ENCODE measurements at places on chromosomes 5 and 9.

DNA sequence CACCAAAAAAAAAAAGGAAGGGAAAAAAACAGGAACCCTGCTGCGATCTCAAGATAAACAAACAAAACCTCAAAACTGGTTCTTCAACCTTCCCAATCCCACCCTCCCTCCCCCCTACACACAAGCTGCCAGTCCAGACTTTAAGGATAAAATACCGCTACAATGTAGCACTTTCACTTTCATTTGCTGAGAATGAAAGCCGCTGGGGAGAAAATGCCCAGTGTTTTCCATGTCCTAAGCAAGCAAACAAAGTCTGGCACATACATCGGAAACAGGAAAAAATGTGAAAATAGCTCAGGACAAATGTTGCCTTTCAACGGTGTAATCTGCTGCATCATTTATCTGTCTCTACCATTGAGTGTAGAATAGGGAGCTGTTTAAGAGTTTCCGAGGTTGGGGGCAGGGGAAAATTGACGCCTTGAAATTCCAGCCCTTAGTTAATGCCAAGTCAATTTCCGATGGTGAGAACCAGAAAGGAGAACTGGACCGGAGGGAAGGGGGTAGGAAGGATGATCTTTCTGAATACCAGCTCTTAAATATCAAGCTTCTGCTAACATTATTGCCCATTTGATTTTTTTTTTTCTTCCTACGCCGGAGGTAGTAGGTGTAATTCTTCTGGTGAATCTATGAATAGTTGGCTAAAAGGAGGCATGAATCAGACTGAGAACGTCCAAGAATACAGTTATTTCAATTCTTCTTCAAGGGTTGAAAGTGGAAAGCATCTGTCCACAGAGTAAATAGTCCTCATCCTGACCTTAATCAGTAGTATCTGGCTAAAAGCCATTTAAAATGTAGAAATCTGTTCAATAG lies 1.2 kb upstream of the ADAMTS6 start:
- peak; percentile 19 for DNase-seq

GRCh38 chr9:128637656-128638055 lies 19.0 kb downstream of the DYNC2I2 start:
- DNase-seq: no peak

- DNase-seq: peak; percentile 60
Observed at GRCh38 chr5:158406884-158407823, 548.2 kb upstream of the CLINT1 start.

DNA sequence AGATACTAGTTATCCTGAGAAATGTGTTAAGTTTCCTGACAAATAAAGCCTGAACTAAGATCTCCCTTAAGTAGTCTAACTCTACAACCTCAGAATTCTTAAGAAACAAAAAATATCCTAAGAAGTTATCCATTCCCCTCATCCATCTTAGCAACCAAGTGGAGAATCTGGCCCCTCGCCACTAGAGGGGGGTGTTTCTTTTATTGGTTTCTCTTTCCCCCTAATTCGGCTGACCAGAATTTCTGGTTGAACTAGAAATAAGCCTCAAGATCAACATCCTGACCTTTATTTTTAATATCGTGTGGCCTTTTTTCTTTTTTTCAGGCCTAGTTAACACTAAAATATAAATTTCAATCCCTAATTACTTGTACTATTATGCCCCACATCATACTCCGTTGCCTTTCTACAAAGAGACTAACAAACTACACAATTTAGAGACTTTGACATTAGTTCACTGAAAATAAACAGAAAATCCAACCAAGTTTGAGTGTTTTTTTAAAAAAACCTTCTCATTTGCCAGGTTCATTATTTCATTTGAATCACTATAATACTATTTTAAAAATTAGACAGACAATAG lies 14.3 kb upstream of the NR4A3 start:
- DNase-seq: peak; percentile 70

GRCh38 chr5:9500625-9501024 lies 45.2 kb downstream of the SEMA5A start:
- DNase-seq: no peak

- DNase-seq: no peak
Observed at GRCh38 chr5:72480841-72481240, 26.4 kb downstream of the ZNF366 start.

- DNase-seq: no peak
Observed at GRCh38 chr9:117858561-117858960, 154.4 kb downstream of the TLR4 start.

GRCh38 chr5:131634666-131634995 lies 398 bp downstream of the RAPGEF6 start:
- DNase-seq: peak; percentile 72

GRCh38 chr9:438961-439768 lies 224.5 kb downstream of the DOCK8 start:
- DNase-seq: no peak

GRCh38 chr5:14439087-14439871 lies 142.3 kb upstream of the OTULINL start:
- DNase-seq: no peak

GRCh38 chr5:1405539-1406530 lies 39.4 kb downstream of the SLC6A3 start:
- no peak for DNase-seq

GRCh38 chr9:89821081-89821480 lies 216.3 kb downstream of the GADD45G start:
- no peak for DNase-seq

DNA sequence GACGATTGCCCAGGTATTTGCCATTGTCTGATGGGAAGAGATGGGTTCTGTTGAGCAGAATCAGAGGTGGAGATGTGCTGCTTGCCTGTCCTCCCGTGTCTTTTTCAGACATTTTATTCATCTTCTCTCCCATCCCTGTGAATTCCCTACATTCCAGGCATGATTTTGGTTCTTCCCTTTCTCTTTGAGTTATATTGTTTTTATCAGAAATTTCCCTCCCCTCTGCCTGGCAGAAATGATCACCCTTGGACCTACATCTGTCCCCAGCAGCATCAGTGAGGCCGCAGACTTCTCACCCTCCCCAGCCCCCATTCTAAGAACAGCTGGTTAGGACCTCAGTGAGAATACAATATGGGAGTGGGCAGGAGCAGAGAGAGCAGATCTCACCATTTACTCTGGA lies 640.2 kb downstream of the CCDC171 start:
- DNase-seq: no peak

DNA sequence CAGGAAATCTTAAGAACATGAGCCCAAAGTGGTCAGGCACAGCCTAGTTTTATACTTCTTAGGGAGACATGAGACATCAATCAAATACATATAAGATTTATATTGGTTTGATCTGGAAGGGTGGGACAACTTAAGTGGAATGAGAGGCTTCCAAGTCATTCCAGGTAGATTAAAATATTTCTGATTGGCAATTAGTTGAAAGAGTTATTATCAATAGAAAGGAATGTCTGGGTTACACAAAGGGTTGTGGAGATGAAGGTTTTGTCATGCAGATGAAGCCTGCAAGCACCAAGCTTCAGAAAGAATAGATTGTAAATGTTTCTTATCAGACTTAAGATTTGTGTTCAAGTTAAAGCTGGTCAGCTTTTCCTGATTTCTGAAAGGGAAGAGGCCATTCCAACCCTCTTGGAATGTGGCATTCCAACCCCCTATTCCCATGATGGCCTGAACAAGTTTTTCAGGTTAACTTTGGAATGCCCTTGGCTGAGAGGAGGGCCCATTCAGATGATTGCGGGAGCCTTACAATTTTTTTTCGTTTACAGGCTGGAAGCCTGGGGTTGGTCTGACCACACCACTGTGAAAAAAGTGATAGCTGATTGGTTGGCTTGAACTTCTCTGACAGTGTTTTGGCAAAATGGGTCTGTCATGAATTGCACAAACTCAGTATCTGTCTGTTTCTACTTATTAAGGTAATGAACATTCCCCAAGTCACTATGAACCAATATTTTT lies 245.6 kb upstream of the RAI14 start:
- DNase-seq: no peak

DNA sequence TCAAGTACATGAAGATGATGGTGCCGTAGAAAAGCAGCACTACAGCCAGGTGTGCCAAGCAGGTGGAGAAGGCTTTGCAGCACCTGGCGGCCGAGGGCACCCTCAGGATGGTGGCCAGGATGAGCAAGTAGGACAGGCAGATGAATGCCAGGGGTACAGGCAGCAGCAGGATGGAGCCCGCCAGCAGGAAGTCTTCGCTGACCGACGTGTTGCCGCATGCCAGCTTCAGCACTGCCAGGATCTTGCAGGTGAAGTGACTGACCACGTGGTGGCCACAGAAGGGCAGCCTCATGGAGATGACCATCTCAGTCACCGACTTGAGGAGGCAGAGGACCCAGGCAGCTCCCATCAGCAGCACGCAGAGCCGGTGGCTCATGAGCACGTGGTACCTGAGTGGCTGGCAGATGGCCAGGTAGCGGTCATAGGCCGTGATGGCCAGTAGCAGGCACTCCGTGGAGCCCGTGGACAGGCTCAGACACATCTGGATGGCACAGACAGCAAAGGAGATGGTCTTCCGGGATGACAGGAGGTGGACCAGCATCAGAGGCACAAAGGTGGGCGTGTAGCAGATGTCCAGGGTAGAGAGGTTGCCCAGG lies 482 bp downstream of the OR13J1 start:
- no peak for DNase-seq

GRCh38 chr5:159642379-159642778 lies 273.9 kb upstream of the ADRA1B start:
- no peak for DNase-seq

- no peak for DNase-seq
Observed at GRCh38 chr5:118224546-118224945, 763.8 kb downstream of the DTWD2 start.

DNA sequence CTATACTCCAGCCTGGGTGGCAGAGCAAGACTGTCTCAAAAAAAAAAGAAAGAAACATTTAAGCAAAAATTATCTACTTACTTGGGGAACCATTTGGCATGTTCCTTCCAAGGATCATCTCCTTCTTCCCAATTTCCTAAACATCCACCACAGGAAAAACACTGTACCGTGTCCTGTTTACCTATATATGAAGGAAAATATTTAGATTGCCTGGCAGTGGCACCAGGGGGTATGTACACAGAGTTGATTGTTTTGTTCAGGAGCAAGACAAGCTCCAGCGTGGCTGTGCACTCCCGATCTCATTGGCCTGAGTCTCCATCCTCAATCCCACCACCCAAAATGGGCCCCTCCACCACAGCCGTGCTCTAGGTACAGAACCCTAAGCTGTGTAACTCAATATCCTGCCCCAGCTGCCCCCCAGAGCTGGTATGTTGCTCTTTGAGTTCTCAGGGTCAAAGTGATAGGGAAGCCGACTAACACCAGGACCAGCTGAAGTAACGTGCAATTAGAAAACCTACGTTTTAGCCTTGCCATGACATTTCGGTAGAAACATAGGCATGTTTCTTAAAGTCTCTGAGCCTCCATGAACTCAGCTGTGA lies 13.8 kb downstream of the NAIP start:
- DNase-seq: no peak

DNA sequence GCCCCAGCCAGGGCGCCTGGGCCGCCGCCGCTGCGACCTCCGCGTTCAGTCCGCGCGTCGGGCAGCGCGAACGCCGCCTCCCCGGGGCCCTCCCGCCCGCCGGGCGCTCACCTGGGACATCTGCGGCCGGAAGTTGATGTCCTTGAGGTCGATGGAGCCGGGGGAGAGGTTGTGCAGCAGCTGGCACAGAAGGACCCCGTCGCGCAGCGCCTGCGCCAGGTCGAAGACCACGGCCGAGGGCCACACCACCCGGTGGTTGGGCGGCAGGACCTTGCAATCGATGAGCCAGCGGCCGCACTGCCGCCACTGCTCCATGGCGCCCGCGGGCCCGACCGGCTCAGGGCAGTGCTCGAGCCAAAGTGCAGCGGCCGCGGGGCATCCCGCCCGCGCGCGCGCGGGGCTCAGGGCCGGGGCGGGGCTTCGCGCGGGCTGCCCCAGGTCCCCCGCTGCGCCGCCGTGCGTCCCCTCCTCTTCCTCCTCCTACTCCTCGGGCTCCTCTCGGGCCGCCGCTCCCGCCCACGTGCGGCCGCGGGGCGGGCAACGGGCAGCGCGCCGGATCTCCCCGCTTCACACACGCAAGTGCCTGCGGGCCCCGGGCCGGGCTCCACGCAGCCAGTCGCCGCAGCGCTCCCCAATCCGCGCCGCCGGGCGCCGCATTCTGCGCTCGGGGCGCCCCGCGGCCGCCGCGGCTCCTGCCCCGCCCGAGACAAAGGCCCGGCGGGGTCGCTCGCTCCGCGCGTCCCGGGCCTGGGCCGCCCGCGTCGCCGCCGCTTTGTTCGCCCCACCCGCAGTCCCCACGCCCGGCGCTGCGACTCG lies at the start of gene VAV2:
Gene VAV2, minus strand, starts transcription at position 361 of the 816 bp plus-strand sequence. Its CDS starts 46 bp downstream, at position 315.
- peak; percentile 55 for DNase-seq

DNA sequence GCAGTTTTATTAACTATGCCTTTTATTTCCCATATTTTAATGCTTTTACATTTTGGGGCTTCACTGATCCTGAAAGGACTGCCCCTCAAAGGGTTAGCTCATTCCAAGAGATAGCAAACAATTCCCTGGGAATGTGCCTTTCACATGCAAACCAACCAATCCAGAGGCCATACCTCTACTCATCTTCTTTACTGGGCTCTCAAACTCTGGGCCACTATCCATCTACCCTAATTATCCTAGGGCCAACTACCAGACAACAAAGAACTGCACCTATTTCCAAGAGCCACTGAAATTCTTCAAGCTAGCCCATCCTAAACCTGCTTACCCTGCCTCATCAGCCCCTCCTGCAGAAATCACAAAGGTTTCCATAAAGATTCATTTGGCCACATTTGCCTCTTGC lies 364.7 kb downstream of the CDH12 start:
- DNase-seq: no peak

GRCh38 chr9:133494636-133495326 lies 15.9 kb upstream of the SLC2A6 start:
- DNase-seq: no peak

- DNase-seq: no peak
Observed at GRCh38 chr5:74977471-74977870, 74.9 kb downstream of the GCNT4 start.

GRCh38 chr9:90988318-90988717 lies 186.7 kb downstream of the SYK start:
- DNase-seq: no peak

DNA sequence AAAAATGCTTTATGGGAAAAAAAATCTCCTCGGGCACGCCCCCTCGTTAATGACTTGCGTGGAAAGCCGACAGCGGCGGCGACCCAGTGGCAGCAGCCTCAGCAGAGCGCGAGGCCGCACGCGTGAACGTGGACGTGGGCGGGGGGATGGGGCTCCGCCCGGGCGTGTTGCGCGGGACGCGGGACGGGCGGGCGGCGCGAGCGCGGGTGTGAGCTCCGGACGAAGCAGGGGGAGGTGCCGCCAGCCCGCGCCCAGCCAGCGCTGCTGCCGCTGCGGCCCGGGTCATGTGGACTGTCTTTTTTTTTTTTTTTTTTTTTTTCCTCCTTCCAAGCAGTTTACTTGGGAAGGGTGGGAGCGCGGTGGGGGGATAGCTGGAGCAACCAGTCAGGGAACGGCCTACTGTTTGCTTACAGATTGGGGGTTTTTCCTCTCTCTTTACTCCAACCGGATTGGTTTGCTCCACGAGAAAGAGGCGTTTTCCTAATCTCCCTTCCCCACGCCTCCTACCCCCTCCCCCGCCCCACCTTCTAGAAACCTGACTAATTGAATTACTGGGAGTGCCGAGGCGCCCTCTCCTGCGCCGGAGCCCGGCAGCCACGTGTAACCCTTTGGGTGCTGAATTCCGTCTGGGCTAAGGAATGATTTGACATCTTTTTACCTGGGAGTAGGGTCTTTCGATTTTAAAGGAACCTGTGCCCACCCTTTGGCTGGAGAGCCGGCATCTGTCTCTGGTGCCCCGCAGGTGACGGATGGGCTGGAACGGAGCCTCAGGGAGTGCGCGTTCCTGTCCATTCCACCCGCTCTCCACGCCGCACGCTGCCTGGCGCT lies 1.7 kb upstream of the EFNA5 start:
- DNase-seq: no peak

- no peak for DNase-seq
Observed at GRCh38 chr5:82364497-82364896, 86.3 kb upstream of the RPS23 start.
